ENCODE measurements at places on chromosomes 6 and 20. TPM values are rescaled to one million over a fixed set of nuclear protein-coding genes. Genes with fewer than 3 reads are reported as not detected.

Gene PCMT1
- 96.0 TPM for total RNA-seq

Gene SLC35D3
- total RNA-seq: not detected

Gene TINAG
- total RNA-seq: not detected

Gene TDRD6
- not detected for total RNA-seq

Gene PROCR
- total RNA-seq: 4.5 TPM

Gene FGD2
- total RNA-seq: 1.8 TPM

Gene CALHM6
- 5.6 TPM for total RNA-seq

Gene OOEP
- total RNA-seq: not detected

Gene GHRH
- total RNA-seq: not detected

Gene ULBP1
- 2.8 TPM for total RNA-seq

Gene DACT2
- not detected for total RNA-seq

- DNase-seq: no peak
Observed at GRCh38 chr6:105492706-105493673, 90.1 kb upstream of the PREP start.

- no peak for DNase-seq
Observed at GRCh38 chr6:20137240-20137639, 75.0 kb downstream of the MBOAT1 start.

DNA sequence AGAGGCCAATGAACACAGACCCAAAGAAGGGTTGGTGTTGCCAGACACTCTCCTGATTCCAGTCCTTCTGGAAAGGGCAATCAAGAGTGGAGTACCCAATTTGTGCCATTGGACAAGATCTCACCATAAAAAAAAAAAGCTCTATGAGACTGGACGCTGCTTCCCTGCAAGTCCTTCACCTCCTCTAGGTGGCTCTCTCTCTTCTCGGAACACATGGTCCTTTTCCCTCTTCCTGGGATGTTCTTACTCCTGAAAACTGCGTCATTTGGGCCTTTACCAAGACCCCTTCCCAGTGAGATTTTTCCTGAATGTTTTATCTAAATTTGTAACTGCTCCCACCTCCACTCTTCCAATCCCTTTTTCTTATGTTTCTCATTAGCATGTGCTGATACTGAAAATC, 280.8 kb downstream of the FOXA2 start:
- DNase-seq: no peak

DNA sequence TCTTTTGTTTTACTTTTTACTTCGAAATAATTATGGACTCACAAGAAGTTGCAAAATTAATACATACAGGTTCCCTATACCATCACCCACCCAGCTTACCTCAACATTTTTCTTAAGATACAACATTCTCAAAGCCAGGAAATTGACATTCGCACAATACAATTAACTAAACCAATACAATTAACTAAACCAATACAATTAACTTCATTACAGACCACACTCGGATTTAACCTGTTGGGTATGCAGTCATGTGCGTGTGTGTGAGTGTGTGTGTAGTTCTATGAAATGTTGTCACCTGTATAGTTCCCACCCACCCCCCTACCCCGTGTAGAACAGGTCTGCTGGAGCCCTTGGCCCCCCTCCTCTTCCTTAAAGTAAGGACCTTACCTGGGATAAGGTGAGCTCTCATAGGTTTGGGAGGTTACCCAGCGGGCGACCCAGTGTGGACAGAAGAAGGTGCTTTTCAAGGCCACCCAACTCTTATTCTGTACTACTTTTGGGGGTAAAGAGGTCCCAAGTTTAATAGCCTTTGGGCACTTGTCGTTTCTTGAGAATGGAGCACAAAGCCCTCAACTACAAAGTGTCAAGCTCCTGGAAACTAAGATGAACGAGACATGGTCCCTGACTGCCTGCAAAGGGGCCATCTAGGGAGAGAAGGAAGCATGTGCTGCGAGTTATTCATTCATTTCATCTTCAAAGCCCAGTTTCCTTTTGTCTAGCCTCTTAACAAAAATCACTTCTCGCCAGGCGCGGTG, 544 bp upstream of the STK38 start:
- no peak for DNase-seq

- no peak for DNase-seq
Observed at GRCh38 chr20:61533231-61533631, 281.2 kb downstream of the CDH4 start.

- DNase-seq: no peak
Observed at GRCh38 chr6:26524722-26525370, 13.3 kb upstream of the HMGN4 start.

DNA sequence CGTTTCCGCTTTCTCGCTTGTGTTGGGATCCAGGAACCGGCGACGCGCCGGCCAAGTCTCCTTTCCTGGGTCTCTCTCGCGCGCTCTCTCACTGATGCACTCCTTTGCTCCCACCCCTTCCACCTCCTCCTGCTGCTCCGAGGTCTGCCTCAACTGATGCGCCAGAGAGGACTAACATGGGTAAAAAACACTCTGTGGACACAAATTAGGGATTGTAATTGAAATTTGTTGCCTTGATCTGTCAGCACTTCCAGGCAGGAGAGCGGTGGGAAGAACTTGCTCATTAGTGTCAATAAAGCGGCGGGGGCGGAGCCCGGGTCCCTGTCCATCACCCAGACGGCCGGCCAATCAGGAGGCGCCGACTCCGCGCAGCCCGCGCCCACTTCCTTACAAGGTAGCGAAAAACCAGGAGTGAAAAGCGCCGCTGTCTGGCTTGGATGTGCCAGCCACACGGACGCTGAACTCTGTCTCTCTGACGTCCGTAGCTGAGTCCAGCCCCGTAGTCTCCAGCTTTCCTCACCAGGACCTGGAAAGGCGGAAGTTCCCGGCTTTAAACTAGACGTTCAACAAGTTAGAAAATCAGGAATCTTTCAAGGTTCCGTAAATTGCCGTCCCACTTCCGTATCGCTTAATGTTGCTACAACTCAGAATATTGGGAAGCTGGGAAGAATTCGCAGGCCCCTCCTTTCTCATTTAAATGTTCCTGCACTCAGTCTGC, at the start of gene TBX18:
Gene TBX18, minus strand, starts transcription at position 267 of the 718 bp plus-strand sequence. CDS start 417 bp downstream, outside the sequence.
- DNase-seq: no peak

- no peak for DNase-seq
Observed at GRCh38 chr6:133648581-133648980, 240.3 kb upstream of the TCF21 start.

DNA sequence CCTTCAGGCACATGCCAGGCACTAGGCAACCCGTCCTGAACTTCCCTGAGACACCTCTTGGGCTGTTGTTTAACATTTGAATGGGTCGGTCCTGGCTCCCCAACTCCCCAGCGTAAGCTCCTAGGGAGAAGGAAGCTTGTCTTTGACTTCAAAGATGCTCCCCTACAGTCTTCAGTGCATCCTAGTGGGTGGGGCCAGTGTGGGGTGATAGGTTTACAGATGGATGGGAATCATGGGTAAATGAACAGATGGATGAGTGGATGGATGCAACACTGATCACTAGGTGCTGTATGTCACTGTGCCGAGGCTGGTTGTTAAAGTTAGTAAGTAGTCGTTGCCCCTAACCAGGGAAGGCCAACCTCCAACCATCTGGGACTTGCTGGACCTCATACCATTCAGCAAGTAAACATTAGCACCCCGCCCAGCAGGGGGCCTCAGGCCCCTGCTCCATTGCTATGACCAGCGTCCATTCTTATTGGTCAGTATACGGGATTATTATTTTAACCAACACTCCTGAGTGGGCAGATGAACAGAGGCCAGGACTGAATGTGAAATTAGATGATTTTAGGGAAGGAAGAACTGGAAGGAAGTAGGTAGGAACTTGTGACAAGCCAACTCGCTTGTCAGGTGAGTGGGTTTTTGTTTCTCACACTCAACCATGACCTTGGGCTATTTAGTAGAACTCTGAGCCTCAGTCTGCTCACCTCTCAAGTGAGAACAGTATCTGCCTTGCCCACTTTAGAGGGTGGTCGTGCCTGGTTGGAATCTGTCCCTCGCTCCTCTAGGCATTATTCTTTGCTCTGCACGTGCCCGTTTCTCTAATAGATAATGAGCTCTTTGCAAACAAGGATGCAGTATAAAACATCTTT, 82.9 kb upstream of the FOXP4 start:
- no peak for DNase-seq

DNA sequence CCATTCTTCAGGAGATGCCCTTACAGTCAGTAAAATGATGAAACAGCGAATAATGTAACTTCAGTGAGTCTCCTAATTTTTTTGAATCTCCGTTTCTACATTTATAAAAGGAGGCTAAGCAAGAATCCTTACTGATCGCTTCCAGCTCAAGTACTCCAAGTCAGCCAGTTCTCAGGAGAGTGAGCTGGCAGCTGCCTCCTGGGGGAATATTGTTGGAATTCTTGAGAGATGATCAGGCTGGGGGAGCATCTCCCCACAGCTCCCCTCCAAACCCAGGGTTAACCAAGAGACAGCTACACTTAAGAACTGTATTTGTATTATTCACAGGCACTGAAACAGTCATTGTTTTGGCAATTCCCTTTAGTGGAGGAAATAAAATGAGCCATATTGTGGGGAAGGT, 89.1 kb upstream of the PCSK2 start:
- no peak for DNase-seq

GRCh38 chr6:70709826-70710225, 42.1 kb downstream of the SMAP1 start:
- no peak for DNase-seq

- peak; percentile 33 for DNase-seq
Observed at GRCh38 chr20:45970646-45971424, 1.2 kb downstream of the ZNF335 start.

DNA sequence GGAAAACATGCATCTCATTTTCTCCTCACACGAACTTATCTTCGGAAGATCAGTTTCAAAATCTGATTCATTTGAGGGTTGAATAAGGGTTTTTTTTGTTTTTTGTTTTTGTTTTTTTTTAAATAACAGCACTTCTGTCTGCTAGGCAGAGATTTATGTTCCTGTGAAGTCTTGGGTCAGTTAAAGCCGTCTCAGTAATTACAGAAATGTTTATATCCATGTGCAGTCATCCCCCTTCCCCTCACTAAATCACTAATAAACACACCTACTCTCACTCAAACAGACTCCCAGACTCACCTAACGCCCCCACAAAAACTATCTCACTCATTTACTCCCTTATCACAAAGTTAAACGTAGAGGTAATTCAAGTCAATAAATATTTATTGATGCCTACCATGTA, 214.2 kb upstream of the SUPT3H start:
- DNase-seq: no peak

DNA sequence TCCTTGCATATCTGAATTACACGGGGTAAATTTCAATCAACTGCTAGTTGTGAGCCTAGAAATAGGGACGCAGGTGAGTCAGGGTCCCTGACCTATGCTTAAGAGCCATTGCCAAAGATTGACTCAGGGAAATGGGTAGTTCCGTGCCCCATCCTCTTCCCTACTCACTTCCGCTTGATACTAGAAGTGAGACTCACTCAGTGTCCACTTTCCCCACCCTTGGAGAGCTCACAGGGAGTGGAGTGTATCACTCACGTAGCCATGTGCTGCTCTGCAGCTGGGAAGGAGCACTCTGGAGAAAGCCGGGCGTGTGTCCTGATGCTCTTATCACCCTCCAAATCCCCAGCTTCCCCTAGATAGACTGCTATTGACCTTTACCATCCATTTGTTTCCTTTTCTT, 543 bp upstream of the MUC22 start:
- no peak for DNase-seq

- DNase-seq: no peak
Observed at GRCh38 chr6:54002116-54002515, 109.1 kb upstream of the MLIP start.

DNA sequence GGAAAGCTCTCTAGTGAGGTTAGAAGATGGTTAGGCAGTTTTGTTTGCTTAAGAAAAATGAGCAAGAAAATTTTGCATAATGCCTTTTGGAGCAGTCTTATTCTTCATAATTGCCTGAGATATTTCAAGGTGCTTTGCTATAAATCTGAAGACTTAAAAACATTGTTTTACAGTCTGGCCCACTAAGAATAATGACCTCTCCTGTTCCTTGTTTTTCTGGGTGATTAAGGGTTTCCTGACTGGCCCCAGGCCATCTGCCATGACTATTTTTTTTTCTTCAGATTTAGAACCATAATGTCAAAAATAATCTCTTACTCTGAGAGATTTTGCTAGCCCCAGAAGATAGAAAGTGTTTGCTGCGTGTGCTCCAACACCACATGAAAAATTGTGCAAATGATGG, 72.3 kb upstream of the CENPW start:
- no peak for DNase-seq

DNA sequence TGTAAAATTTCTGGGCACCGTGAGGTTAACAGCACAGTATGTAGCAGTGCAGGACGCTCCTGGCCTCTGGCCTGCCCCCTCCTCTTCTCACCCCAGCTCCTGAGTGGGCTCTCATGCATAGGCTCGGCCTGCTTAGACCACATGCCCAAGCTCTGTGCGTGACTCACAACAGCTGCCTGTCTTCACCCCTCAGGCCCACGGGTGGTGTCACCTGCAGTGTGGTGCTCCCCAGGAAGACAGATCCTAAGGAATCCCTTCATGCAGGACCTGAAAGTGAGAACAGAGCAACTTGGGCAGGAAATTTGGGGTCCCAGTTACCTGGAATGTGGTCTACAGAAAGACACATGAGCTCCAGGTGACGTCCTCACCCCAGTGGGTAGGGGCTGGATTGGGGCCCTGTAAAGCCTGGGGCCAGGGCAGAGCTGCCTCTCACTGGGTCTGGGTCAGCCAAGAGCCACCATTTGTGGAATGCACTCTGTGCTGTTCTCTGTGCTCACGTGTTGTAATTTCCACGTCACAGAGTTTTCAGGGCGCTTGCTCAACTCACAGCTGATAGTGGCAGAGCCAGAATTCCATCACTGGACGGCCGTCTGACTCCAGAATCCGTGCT, 37.0 kb upstream of the PXDC1 start:
- no peak for DNase-seq

DNA sequence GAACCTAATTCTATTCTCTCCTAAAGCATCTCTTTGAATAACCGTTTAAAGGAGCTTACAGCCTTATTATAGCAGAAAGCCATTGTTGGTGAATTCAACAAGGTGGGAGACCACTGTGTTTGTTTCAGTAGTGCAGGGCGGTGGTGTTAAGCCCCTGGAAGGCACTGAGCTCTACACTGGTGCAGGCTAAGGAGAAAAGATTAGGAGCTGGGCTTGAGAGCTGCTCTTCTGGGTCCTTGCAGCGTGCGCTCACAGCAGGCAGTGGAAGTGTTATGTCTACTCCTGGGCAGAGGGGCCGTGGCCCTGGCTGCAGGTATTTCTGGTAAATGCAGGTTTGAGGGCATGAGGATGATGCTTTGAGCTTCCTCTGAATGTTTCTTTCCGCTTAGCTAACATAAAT, 361.2 kb downstream of the RNF144B start:
- no peak for DNase-seq

- peak; percentile 53 for DNase-seq
Observed at GRCh38 chr20:59751075-59751711, 146.9 kb downstream of the PHACTR3 start.

- no peak for DNase-seq
Observed at GRCh38 chr6:134870677-134871498, 79.0 kb downstream of the ALDH8A1 start.
